CD4-positive, alpha-beta T cell (primary cell): ENCODE measurements at places on chromosomes 6 and 20.

DNA sequence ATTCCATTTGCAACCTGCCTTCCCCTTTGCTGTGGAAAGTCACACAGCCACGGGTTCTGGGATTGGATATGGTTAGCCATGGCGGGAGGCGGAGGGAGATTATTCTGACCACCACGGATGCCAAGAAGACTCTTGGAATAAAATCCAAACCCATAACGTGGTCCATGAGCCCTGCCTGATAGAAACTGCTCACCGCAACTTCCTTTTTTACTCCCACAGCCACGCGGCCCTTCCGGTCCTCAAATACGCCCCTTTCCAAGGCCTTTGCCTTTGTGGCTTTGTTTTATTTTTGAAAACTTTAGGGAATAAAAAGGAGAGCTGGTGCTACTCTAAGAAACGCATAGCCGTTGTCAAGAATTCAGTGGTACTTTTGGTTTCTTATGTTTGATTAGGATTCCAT lies 602.5 kb upstream of the CDH4 start:
- no peak for DNase-seq

- no peak for DNase-seq
Measured at GRCh38 chr6:39195792-39196385, 33.4 kb downstream of the KCNK5 start.

DNA sequence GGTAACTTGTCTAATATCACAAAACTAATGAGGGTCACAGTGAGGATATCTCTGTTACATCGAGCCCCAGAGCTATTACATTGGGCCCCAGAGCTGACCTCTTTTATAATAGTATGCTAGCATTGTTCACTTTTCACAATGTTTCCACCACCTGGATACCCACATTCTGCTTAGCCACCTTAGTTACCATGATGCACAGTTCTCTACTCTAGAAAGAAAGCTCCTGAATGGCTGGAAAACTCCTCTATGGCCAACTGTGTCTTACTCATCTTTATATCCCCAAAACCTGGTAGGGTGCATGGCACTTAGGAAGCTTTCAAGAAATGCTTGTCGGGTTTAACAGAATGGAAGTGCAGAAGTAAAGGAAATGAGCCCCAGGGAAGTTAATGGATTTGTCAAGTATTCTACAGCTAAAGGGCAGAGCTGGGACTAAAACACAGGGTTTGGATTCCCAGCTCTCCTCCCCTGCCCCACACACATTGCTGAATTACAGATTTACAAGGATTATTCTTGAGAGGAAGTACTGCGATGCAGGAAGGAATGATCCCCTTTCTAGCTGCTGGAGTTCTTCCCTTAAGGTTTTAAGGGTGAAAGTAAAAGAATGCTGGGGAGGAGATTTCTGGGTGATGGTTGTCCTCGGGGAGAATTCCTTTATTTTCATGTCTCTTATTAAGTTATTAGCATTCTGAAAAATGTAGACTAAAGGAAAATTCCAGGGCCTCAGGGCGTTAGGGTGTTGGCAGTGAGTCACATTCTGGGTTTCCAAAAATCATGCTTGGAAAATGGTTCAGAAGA lies 16.1 kb upstream of the HINT3 start:
- no peak for DNase-seq

DNA sequence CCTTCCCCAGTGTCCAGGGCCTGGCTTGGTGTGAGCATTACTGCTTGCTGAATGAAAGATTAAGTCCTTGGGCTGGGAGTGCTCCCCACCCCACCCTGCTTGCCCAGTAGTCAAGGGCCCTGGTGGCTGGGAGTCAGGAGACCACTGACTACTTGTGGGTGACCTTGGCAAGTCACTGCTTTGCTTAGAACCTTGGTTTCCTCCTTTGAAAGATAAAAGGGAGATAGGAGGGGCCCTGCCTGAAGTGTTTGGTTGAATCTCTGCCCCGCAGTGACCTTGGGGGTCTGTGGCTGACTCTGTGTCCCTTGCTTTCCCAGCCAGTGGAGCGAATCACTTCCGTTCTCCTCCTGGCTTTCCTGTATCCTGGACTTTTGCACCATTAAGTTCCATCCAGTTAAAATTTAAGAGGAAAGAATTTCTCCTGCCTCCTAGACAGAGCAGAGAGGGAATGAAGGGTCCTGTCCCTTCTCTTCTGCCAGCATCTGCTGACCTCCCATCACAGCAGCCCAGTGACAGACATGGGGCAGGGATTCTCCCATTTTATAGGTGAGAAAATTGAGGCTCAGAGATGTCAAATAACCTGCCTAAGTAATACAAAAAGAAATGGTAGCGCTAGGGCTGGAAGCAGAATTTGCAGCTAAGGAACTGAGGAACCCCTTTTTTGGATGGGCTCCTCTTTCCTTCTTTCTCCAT lies 3.5 kb upstream of the EPB41L1 start:
- DNase-seq, result no peak

DNA sequence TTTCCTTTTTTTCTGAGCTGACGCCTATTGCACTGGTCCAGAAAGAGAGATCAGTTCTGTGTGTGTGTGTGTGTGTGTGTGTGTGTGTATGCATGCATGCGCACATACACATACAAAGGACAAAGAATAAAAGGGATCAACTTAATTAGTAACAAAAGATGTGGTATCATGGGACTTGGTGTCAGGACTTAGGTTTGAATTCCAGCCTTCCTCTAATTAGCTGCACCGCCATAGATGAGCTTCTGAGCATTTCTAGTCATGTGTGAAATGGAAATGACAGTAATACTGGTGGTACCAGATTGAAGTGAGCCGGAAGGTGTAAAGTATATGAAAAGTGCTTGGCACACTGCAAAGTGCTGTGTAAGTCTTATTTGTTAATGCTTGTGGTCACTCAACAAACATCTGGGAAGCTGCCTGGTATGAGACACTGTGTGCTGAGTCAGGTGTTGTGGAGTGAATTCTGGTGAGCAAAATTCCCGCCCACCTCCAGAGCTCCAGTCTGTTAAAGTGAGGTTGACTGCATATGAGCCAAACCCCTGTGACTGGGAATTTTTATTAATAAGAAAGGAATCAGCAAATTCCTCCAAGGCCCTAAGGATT lies 12.4 kb downstream of the DAAM2 start:
- DNase-seq, result no peak
